Posterior vena cava (tissue), 2 donors: ENCODE measurements at places on chromosomes 4 and X.

DNA sequence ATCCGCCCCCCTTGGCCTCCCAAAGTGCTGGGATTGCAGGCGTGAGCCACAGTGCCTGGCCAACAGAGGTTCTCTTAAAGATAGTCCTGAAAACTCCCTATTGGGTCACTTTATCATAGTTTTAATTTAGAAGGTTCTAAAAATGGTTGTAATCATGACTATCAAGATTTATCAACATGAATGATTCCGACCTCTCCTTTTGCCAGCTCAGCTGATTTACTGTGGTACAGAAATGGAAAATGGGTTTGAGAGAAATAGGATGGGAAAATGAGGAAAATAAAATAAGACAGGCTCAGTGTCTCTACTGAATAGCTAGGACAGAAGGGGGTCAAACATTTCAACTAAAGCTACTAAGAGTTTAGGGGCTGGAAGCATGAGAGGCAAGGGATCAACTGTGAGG, 28.2 kb upstream of the UGDH start:
- no peak for DNase-seq

DNA sequence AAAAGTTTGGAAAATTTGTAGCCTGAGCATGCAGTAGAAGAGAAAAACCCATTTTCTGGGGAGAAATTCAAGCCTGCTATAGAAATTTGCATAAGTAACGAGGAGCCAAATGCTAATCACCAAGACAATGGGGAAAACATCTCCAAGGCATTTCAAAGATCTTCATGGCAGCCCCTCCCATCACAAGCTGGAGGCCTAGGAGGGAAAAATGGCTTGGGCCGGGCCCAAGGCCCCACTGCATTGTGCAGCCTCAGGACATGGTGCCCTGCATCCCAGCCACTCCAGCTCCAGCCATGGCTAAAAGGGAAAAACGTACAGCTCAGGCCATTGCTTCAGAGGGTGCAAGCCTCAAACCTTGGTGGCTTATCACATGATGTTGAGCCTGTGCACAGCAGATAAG, 87.7 kb downstream of the SHROOM4 start:
- DNase-seq = no peak

- no peak for DNase-seq
These were observed 74.3 kb downstream of the IQCM start for GRCh38 chr4:149741186-149741831.

DNA sequence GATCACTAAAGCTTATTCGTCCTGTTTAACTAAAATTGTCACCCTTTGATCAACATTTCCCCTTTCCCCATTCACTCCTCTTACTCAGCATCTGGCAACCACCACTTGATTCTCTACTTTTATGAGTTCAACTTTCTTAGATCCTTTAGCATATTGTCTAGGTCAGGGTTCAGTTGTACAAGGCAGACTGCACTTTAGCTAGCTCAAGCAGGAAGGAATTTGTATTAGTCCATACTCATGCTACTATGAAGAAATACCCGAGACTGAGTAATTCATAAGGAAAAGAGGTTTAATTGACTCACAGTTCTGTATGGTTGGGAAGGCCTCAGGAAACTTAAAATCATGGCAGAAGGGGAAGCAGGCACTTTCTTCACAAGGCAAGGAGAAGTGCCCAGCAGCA, 44.3 kb downstream of the TASL start:
- no peak for DNase-seq

GRCh38 chr4:129446074-129446473, 350.1 kb downstream of the C4orf33 start:
- DNase-seq = no peak
